Stimulated activated CD4-positive, alpha-beta T cell treated with anti-CD3 and anti-CD28 coated beads, Interleukin-12 subunit alpha, Interleukin-12 subunit beta, amount 100 ng/mL, for 48 hours (primary cell): ENCODE measurements at places on chromosomes 1 and 21.

DNA sequence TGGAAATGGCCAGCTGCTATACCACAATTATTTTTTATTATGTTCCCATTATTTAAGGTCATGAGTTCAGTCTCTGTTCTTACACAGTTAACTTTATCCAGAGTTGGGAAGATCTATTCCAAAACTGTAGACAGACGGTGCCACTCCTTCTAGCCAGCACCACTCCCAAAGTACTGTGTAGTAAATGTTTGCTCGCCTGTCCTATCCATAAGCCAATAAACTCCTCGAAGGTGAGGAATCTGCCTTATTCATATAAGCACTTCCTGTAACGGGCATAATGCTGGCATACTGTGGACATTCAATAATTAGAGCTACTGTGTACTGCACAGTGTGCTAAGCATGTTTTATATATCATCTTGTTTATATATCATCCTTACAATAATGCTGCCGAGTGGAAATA, 26.1 kb upstream of the STMN1 start:
- no peak for DNase-seq

DNA sequence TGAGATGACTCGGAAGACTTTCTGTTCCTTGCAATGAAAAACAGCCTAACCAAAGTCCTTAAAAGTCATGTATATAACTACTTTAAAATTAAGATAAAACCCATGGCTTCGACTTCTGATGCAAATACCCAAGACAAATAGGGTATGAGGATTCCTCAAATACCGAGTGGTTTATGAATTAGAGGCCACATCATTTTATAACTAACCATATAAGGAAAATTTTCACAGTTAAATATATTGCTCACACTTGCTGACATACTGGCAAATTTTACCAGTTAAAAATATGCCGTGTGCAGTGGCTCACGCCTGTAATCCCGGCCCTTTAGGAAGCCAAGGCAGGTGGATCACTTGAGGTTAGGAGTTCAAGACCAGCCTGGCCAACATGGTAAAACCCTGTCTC, 5.4 kb downstream of the RERE start:
- DNase-seq: no peak

GRCh38 chr1:40308036-40308727, 8.9 kb downstream of the COL9A2 start:
- no peak for DNase-seq

DNA sequence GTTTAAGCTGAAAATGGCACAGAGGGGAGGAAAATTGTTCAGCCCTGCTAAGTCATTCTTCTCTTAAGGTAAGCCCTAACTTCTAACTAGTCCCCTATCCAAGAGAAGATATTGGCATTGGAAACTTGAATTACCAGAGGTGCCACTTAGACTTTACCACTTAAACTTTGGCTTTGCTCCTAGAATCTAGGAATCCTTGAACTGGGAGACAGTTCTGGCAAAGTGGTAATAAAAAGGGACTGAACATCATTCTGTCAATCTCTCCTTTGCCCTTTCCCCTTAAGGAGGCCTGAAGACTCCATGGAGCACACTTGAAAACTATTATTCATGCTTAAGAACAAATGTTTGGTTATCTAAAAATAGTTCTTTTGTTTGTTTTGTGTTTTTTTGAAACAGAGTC, 8.4 kb downstream of the ATP1A4 start:
- DNase-seq: no peak

DNA sequence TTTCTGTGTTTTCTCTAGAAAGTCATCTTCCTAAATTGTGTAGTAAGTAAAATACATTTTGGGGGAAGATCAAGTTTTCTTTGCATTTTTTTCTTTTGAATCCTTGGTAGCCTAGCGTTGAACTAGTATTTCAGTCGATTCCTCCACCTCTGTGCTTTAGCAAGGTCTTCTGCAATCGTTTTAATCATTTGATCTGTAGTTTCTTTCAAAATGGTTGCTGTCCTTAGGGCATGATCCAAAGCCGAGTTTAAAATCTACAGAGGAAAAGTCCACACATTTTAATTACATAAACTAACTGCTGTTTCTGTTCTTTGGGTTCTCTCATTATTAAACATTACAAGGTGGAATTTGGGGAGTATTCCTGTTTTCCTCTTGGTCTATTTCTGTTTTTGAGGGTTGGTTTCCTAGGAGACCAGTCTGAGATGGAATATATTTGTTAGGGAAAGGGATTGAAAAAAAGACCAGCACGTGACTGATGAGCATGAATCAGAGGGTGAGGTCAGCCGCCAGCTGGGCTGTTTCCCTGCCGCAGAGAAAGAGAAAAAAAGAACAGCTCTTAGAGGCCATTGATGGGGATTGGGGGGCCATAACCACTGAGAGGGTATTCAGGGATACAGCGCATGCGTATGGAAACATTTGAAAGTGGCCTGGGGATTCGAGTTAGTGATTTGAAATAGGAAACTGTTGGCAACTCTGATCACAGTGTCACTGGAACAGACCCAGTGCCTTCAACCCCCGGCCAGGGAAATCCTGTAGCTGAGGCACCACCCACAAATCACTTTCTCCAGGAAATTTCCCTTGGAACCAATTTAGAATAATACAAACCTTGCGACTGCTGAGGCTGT, 40.6 kb downstream of the AKNAD1 start:
- no peak for DNase-seq

DNA sequence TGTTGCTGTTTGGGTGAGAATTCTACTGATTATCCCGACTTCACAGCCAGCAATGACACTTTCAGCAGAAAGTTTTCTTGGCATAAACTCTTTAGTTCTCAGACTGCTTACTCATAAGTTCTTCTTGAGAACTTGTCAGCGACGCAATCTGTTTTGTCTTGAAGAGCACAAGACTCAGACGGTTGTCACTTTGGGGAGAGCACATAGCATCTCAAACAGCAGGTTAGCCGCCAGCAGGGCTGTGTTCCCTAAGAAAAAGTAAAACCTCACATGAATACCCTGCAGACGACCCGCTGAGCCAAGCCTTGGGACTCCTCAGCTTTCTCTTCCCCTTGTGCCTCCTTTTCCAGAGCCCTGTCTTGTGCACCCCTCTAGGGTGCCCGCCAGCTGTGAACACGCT, 11.4 kb downstream of the AGMAT start:
- DNase-seq: no peak

DNA sequence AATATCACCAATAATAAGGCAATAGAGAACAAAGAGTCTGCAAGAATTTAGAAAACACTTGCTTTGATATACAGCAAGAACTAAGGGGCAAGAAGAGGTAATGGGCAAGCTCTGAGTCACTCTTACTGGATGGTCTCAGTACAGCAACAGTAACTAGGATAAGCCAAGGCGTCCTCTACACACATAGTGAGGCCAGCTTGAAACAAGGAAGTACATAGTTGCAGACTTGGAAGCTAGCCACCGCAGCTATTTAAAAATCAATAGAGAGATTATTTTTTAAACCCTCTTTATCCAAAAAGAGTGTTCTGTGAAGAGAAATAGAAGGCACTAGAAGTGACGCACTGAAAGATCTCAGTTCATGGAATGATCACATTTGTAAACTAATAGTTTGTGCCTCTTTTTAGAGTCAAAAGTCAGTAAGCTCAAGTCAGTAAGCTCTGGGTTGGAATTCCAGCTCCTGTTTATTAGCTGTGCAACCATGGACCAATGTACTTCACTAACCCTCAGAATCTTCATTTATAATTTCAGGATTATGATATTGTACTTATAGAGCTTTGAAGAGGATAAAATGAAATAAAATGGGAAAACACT, 118.6 kb downstream of the AKT3 start:
- no peak for DNase-seq

DNA sequence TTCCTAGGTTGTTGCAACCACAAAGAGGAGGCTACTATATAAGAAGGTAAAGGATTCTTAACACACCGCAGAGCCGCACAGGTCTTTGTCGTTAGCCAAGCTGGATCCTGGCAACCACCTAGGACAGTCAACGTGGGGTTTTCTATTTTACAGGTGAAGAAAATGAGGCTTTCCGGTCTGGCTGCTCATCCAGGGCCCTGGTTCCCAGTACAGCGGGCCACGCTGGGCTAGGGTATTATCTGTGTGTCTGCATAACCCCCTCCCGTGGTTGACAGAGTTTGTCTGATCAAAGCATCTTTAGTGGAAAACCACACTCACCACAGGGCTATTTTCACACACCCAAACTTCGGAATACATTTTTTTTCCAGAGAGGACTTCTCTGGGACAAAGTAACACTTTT, 39.0 kb upstream of the PDE9A start:
- DNase-seq: peak; percentile 24

GRCh38 chr1:203995228-203995627, 77.7 kb upstream of the SOX13 start:
- no peak for DNase-seq

- no peak for DNase-seq
Observed at GRCh38 chr1:31752258-31752657, 11.9 kb downstream of the ADGRB2 start.

DNA sequence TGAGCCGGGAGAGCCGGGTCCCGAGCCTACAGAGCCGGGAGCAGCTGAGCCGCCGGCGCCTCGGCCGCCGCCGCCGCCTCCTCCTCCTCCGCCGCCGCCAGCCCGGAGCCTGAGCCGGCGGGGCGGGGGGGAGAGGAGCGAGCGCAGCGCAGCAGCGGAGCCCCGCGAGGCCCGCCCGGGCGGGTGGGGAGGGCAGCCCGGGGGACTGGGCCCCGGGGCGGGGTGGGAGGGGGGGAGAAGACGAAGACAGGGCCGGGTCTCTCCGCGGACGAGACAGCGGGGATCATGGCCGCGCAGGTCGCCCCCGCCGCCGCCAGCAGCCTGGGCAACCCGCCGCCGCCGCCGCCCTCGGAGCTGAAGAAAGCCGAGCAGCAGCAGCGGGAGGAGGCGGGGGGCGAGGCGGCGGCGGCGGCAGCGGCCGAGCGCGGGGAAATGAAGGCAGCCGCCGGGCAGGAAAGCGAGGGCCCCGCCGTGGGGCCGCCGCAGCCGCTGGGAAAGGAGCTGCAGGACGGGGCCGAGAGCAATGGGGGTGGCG, 371 bp downstream of the ARID1A start:
- no peak for DNase-seq

- DNase-seq: no peak
Observed at GRCh38 chr21:26169061-26169610, 1.4 kb downstream of the APP start.

DNA sequence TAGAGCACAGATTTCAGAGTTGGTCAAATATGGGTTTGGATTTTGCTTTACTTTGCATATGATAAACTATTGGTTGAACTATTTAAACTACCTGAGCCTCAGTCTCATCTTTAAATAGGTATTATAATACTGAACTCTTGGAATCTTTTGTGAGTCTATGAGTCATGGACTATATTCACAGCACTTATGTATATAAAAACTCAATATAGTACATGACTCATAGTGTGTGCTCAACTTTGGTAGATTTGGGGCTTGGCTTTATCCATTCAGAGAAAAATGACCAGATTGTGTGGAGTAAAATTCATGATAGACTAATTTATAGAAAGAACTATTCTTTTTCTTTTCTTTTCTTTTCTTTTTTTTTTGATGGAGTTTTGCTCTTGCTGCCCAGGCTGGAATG, 28.7 kb downstream of the FCRL3 start:
- DNase-seq: no peak

DNA sequence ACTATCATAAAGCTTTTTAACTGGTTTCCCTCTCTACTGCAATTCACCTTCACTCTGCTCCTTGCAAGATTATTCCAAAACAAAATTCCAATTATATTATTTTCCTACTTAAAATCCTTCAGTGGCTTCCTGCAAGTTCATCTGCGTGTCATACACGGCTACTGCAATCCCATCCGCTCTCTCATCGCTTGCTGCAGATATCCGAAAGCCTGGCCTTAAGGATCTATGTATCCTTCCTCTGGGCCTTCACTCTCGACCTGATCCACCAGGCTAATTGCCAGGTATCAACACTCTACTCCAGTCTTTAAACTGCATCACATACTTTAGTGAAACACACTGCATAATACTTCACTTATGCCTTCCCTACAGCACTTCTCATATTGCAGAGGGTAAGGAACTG, 44.0 kb downstream of the VAV3 start:
- no peak for DNase-seq

DNA sequence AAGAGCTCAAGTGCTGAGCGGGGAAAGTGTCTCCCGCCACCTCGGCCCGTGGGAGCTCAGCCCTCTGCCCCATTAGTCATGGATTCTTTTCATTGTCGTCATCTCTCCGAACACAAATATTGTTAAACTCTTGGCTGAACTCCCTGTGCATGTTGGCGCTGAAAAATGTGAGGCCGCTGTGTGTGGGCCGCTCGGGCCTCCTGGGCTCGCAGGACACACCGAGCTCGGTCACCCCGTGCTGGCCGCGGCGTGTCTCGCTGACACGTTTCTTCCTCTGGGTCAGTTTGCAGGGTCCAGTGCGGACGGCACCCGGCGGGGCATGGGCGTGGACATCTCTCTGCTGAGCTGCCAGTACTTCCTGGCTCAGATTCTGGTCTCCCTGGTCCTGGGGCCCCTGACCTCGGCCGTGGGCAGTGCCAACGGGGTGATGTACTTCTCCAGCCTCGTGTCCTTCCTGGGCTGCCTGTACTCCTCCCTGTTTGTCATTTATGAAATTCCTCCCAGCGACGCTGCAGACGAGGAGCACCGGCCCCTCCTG, 25.6 kb downstream of the SLC45A1 start:
- DNase-seq: no peak

- DNase-seq: no peak
Observed at GRCh38 chr1:72851597-72851996, 569.3 kb upstream of the NEGR1 start.

DNA sequence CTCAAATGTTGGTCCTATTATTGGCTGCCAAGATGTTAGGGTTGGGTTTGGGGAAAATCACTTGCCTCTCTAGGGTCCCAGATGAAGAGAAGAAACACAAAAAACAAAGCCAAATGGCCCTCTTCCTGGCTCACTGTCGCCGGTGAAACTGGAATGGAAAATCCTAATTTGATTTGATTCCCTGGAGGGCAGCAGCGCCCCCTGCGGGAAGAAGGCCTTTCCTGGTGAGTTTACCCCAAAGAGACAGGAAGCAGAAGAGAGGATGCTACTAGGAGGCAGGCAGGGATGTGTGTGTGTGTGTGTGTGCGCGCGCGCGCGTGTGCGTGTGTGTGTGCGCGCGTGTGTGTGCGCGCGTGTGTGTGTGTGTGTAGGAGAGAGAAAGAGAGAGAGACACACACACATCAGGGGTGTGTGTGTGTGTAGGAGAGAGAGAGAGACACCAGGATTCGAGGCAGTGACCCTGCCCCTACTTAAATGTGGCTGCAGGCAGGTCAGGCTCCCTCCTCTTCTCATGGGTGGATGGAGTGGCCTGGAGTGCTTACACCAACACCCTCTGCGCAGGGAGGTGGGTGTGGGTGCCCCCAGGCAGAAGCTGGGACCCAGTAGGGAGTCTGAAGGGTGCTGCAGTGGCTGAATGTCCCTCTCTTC, 3.1 kb upstream of the SELENON start:
- DNase-seq: peak; percentile 88

DNA sequence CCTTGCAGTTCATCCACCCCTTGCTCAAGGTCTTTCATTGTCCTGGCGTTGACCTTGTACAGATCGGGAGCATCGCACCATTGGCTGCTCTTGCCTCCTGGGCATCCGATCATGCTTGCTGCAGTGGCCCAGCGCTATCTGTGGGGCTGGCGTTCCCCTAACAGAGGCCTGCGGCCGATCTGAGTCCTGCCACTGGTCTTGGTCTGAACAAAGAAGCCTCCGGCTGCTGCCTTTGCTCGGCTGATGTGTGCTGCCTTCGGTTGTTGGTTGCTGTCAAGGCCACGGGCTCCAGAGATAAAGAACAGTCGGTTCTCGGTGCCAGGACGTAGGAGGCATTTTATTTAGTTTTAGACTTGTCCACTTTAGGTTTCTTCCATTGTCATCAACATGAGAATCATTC, 39.0 kb downstream of the PCNT start:
- no peak for DNase-seq
